ENCODE measurements at places on chromosomes 2 and 18.

DNA sequence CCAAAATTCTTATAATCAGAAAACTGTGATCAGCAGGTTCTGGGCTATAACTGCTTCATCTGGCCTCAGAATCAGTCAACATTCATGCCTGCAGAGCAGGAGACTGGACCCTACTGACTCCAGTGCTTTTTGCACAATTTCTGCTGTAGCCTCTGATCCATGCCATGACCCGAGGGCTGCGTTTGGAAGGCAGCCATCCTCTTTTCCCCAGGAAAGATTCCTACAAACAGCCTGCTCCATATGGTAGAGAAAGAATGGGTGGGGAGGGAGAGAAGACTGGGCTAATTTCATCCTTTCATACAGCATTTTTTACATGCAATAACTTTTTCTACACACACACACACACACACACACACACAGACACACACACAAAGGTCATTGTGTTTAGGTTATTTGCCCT, 133.0 kb upstream of the MMADHC start:
- no peaks in the 10 kb centered on the region for H3K27me3 ChIP-seq
- no peak for DNase-seq
- H3K36me3 ChIP-seq, result no peaks in the 10 kb centered on the region
- H3K4me3 ChIP-seq, result no peak overlapping the region
- no peaks in the 10 kb centered on the region for H3K4me1 ChIP-seq

DNA sequence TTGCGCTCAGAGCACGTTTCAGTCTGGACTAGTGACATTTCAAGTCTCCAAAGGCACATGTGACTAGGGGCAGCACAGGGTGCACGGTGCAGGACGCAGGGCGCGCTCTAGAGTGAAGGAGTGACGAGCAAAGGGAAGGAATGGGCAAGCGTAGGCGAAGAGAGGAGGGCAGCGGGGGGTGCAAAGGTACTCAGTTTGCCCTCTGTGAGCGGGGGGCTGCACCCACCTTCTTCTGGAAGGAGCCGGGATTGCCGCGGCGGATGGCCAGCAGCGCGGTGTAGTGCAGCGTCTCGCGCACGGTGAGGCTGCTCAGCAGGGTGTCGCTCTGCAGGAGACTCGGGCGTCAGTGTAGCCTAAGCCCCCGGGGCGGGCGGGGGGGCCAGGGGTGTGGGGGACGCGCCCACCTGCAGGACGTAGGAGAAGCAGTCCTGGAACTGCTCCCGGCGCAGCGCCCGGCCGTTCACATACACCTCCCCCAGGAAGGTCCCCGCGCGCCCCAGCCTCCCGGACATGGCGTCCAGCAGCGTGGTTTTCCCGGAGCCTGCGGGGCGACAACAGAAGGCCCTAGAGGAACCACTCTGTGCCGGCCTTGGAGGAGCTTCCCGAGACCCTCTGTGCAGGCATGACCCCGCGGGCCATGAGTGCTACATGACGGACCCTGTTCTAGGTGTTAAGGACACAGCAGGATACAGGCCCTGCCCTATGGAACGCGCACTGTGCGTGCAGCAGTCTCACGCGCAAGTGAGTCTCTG, 6.9 kb downstream of the ABCG5 start:
- peaks cover 8% of the 10 kb centered on the region for H3K4me1 ChIP-seq
- peak; percentile 84 for DNase-seq
- H3K27me3 ChIP-seq, result no peaks in the 10 kb centered on the region
- no peaks in the 10 kb centered on the region for H3K36me3 ChIP-seq
- H3K27ac ChIP-seq, result no peak overlapping the region

GRCh38 chr18:56382541-56382940, 255.9 kb downstream of the TXNL1 start:
- H3K4me1 ChIP-seq, result no peaks in the 10 kb centered on the region
- H3K36me3 ChIP-seq, result no peaks in the 10 kb centered on the region
- DNase-seq, result peak; percentile 27

DNA sequence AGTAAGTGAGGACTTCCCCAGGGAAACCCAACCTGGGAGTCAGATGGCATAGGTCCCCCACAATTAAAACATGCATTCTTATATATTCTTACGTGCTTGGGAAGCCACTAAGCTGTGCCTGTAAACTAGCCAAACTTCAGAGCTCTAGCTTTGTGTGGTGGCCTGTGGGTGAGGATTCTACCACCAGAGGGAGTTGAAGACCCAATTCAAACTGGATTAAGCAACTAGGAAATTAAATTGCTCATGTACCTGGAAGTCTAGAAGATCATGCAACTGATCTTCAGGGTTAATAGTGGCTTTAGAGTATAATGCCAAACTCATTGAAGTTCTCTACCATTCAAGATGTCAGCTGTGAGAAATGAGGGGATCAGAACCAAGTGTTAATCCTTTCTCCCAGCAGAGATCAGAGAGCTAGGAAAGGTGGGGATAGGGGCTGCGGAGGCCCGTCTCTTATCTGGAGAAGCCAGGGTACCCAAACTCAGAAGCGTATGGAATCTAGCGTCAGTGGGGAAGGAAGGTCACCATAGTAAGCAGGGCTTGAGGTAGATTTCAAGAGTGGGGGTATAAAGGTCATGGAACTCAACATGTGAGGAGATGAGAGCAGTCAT, 53.2 kb upstream of the CCDC85A start:
- no peak overlapping the region for H3K4me3 ChIP-seq
- no peaks in the 10 kb centered on the region for H3K27me3 ChIP-seq
- H3K4me1 ChIP-seq, result no peaks in the 10 kb centered on the region
- no peak overlapping the region for H3K27ac ChIP-seq
- no peak for DNase-seq
- H3K36me3 ChIP-seq, result no peaks in the 10 kb centered on the region

- H3K4me1 ChIP-seq, result no peaks in the 10 kb centered on the region
- no peak overlapping the region for H3K4me3 ChIP-seq
- H3K27ac ChIP-seq, result no peak overlapping the region
- H3K27me3 ChIP-seq, result no peaks in the 10 kb centered on the region
- DNase-seq, result no peak
These were observed 21.2 kb downstream of the RNF149 start for GRCh38 chr2:101287303-101287702.

DNA sequence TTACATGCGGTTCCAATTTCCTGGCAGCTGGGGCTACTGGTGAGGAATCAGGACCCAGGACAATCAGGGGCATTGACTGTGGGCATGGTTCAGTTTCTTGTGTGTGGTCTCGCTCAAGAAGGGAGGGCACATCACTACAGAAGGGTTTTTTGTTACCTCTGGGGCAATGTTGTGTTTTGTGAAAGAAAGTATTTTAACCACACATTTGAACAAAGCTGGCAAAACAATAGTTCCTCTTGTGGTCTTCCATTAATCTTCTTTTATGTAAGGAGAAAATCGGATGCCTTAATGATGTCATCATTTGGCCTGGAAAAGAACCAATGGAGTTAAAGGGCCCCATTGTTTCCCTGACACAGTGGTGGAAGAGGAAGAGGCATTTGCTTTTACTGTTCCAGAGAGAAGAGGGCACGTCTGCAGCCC, 197.4 kb downstream of the SH3BP4 start:
- no peaks in the 10 kb centered on the region for H3K4me1 ChIP-seq
- no peaks in the 10 kb centered on the region for H3K36me3 ChIP-seq
- H3K27me3 ChIP-seq, result no peaks in the 10 kb centered on the region
- H3K27ac ChIP-seq, result no peak overlapping the region
- no peak overlapping the region for H3K4me3 ChIP-seq
